ENCODE measurements at places on chromosomes 5 and 9.

DNA sequence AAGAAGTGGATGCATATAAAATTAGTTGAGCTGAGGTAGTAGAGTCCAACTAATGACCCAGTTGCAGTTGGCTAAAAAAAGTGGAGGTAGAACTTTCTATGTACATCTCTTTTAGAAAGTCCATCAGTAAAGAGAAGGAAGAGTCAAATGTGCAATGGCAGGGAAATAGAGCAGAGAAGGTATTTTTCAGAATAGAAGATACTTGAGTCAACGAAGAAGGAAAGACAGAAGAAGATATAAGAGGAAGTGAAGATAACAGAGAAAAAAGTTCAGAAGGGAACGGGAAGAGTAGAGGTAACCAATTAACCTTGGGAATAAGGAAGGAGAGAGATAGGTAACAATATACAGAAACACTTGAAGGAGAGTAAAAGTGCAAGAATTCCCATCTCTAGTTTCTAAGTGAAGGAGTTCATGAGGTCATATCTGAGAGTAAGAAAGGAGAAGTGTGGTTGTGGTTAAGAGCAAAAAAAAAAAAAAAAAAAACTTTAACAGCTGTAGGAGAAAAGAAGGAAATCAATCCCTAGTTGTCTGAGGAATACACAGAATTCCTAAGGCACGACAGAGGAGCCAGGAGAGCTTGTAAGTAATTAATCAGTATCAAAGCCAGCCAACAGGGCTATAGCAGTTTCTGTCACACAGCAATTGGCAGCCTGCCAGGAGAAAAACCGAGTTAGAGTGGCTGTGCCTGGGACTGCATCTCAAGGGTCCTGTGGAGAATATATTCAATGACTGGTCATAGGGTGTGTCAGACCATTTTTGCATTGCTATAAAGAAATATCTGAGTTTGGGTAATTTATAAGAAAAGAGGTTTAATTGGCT lies 61.0 kb downstream of the ARL15 start:
- DNase-seq, result peak; percentile 64

- no peak for DNase-seq
These were observed 474.7 kb downstream of the DIRAS2 start for GRCh38 chr9:90167914-90168313.

- DNase-seq, result no peak
These were observed 523.8 kb downstream of the RASEF start for GRCh38 chr9:82539146-82539545.

- no peak for DNase-seq
These were observed 98.3 kb upstream of the PRRC1 start for GRCh38 chr5:127418974-127419682.

- DNase-seq, result no peak
These were observed 9.6 kb upstream of the FLT4 start for GRCh38 chr5:180658774-180659564.

- no peak for DNase-seq
These were observed 2156.9 kb upstream of the C9orf72 start for GRCh38 chr9:29730163-29730562.

DNA sequence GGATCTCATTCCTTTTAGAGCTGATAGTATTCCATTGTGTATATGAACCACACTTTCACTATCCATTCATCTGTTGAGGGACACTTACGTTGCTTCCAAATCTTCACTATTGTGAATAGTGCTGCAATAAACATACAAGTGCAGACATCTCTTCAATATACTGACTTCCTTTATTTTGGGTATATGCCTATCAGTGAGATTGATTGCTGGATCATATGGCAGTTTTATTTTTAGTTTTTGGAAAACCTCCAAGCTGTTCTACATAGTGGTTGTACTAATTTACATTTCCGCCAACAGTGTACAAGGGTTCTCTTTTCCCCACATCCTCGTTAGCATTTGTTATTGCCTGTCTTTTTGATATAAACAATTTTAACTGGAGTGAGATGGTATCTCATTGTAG lies 33.8 kb upstream of the LECT2 start:
- no peak for DNase-seq

DNA sequence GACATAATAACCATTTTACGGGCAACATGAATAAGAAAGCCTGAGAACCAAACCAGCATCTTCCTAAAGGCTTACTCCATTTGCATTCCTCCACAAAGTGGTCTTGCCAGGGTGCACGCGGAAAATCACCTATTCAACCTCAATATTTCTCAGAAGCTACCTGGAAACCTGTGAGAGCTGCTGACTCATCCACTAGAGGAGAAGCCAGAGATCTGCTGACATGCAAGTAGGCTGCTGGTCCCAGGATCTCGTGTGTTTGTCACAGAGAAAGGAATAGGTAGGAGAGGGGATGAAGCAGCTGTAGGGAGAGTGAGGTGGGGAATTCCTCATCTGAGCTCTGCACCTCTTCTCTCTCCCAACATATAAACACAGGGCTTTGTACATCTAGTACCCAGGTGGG lies 138.1 kb downstream of the ADAMTS12 start:
- DNase-seq, result no peak

- DNase-seq, result no peak
These were observed 142.8 kb downstream of the ENC1 start for GRCh38 chr5:74497706-74498105.

GRCh38 chr5:122077366-122078115 lies 518 bp downstream of the LOX start:
- peak; percentile 51 for DNase-seq

DNA sequence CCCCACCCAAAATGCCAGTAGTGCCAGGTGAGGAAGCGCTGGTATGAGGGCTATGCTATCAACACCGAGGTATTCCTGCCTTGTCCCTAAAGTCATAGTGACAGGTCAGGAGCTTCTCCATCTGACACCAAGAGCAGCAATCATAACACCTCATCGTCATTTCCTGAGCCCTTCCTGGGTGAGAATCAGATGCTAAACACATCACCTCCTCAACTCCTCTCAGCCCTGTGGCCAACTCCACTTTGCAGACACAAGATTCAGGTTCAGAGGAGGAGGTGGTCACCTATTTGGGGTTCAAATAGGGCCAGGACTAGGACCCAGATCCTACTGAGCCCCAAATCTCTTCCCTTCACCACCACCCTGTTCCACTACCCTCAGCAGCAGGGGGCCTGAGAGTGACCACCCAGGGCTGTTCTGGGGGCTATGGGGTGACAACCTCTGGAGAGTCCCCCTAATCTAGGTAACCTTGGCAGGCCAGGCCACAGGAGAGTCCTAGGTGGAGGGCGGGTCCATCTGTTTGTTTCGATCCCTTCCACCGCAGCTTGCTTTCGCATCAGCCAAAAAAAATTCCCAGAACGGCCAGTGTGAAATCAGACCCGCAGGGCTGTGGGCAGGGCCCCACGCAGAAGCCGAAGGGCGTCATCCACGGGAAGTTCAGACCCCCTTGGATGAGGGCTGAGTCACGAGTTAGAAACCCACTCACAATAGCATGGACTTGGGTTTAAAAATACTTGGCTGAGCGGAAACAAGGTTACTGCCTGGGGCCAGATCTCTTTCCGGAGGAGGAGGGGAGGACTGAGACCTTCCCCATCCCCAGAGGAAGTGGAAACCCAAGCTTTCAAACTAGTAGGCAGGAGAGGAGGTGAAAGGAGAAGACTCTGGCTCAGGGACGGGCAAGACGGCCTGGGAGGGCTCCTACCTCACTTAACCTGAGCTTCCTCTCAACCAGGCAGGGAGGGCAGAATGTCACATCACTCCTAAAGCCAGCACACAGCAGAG lies 8.7 kb downstream of the STK10 start:
- DNase-seq, result no peak

- DNase-seq, result no peak
These were observed 80.4 kb downstream of the TEK start for GRCh38 chr9:27189426-27189825.

GRCh38 chr5:20041326-20042274 lies 53.6 kb upstream of the CDH18 start:
- DNase-seq, result no peak

DNA sequence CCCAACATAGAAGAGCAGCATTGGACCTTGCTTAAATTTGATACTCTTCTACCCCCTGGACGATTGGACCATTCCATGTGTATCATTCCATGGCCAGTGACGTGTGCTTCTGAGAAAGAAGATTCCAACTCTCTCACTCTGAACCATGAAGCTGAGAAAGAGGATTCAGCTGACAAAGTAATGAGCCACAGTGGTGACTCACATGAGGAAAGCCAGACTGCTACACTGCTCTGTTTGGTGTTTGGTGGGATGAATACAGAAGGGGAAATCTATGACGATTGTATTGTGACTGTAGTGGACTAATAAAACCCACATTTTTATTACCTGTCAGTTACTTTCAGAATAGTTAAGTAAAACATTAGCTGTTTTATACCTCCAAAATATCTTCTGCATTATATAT lies 7.5 kb downstream of the HSPA5 start:
- DNase-seq, result no peak

GRCh38 chr9:74006935-74007334 lies 490.2 kb upstream of the RORB start:
- DNase-seq, result no peak

DNA sequence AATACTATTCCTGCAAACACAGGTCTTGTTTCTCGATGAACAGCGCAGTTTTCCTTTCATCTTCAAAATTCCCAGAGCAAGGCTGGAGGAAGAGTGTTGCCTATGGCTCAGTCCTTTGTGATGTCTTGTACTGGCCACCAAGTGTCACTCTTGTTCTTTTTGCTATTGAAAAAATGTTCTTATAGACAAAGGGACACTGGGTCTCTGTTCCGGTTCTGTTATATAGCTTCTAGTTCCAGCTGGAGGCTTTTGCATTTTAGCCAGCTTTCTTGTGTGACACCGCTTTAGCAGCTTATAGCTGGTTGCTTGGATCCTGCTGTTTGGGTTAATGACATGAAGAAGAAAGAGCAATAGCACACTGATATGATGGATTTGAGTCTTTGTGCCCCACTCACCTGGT lies 343.7 kb upstream of the KCNN2 start:
- no peak for DNase-seq

GRCh38 chr9:128713411-128713780 lies 10.5 kb downstream of the ZDHHC12 start:
- peak; percentile 3 for DNase-seq

DNA sequence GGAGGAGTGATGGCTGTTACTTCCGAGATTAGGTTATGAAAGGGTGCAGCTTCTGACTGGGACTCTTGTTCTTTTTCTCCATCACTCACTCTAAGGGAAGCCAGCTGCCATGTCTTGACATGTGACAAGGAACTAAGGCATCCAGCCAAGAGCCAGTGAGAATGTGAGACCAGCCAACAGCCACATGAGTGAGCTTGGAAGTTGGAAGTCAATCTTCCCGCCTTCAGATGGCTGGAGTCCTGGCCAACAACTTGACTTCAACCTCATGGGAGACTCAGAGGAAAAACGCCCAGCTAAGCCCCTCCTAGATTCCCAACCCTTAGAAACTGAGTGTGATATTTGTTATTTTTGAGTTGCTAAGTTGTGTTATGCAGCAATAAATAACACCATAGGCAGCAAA lies 201.1 kb downstream of the SNX18 start:
- DNase-seq, result no peak

DNA sequence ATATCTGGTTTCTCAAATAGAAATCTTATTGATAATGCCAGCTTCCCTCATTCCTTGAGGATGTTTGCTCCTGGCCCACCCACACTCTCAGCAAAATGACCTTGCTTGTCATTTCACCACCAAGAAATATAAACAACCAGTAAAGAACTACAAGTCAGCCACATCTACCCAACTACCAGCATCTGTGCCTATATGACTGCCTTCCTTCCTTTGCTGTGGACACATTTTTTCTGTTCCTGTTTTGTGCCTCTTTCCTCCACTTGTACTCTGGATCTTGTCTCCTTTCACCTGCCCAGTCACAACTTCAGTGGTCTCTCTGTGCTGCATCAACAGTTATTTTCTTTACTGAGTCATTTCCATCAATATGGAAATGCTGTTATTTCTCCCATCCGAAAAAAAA lies 20.3 kb downstream of the KIF2A start:
- DNase-seq, result no peak

- peak; percentile 22 for DNase-seq
These were observed 25.0 kb upstream of the CAPSL start for GRCh38 chr5:35963381-35963843.

GRCh38 chr5:143685246-143685815 lies 126.6 kb upstream of the HMHB1 start:
- DNase-seq, result no peak

- DNase-seq, result no peak
These were observed 734.8 kb upstream of the CDH6 start for GRCh38 chr5:30458681-30459080.

DNA sequence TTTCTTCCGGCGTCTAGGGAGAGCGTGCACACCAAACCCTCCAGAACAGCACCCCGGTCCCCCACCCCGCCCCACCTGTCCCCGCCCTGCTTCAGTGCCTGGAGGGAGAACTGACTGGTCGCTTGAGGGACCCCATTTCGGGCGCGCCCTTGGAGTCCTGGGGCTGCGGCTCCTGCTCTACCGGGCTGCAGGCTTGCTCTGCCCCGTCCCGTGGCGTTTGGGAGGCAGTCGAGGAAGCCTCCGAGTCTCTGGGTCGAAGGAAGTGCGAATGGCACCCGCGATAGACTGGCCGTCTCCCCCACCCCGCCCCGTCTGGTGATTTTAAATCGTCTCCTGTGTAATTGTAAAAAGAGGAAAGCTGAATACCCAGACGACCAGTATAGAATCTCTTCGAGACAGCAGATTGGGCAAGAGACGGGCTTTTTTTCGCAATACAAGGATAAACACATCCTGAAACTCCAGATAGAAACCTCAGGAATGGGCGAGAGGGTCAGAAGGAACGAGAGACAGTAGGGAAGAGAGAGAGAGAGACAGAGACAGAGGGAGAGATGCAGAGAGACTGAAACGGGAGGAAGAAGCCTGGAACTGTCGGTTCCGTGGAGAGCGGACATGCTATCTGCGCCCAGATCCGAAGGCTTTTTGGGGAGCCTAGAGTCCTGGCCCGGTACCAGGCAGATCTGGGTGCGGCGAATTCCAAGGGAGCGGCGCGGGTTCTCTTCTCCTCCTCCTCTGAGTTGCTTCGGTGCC lies 9.9 kb downstream of the PRDM6 start:
- DNase-seq, result no peak

GRCh38 chr5:148844433-148845280 lies 18.2 kb downstream of the ADRB2 start:
- DNase-seq, result no peak

- no peak for DNase-seq
These were observed 13.6 kb upstream of the SET start for GRCh38 chr9:128675382-128675781.

- no peak for DNase-seq
These were observed 1.4 kb upstream of the IRX4 start for GRCh38 chr5:1883925-1884677.

DNA sequence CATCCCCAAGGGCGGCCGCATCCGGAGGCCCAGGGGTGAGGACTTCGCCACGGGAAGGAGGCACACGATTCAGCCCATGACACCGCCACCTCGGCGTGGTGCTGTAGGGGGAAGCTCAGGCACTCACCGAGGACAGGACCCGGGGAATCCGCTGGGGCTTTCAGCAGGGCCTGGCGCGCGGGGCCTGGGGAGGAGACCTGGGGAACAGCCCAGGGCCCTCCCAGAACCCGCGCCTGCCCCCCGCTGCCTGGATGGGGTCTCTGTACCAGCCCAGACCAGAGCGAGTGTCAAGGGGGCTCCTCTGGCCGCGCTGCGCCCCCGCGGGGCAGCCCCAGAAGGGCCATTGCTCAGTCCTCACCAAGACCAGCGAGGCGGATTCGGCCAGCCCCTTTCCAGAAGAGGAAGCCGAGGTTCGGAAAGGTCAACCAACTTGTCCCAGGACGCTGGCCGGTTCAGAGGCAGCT lies 12.8 kb downstream of the COL23A1 start:
- DNase-seq, result no peak

- DNase-seq, result no peak
These were observed 7.1 kb downstream of the SAR1B start for GRCh38 chr5:134625559-134625958.

- DNase-seq, result no peak
These were observed 207.1 kb downstream of the VPS13A start for GRCh38 chr9:77384406-77384805.

Measured in BE2C (cell line).